SK-N-SH (cell line): ENCODE measurements at places on chromosomes 16 and 17. TPM values are rescaled to one million over a fixed set of nuclear protein-coding genes. Genes with fewer than 3 reads are reported as not detected.
A peak's percentile ranks its signal among the peaks of the same experiment; 100 is the strongest.

DNA sequence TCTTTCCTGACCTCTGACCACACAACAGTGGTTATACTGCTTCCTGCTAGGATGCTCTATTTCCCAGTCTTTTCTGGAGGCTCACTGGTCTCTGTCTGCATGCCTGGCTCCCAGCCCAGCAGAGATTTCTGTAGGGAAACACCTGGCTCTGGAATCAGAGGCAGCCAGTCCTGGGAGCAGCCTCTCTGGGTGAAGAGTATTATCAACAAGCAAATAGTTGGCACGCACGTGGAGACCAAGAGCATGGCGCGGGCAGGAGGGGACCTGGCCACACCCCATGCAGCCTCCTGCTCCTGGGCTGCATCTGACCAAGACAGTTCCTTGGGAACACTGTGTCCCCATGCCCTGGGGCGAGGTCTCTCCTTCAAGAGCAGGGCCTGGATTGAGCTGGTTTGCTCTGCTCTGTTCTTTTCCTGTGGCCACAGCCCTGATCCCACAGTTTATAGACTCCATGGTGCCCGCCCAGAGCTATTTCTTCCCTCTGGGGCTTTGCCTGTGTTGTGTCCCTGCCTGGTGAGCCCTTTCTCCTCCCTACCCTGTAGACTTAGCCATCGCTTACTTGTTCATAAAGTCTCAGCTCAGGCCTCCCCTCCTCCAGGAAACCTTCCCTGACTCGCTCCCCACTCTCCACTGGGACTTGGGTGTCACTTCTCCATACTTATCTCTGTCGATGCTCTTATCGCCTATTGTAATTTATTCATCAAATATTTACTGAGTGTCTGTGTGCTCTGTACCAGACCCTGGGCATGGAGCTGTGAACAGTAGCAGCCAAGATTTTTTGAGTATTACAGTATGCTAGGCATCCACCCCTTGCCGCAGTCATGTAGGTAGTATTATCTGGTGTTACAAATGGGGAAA is 60.6 kb downstream of the SCNN1B start:
- DNase-seq, result no peak

RASD1 gene
- polyA plus RNA-seq, result 0.26 and 0.43 TPM in 2 replicates

CASKIN1 gene
- 1.4 and 1.7 TPM in 2 replicates for polyA plus RNA-seq

DNA sequence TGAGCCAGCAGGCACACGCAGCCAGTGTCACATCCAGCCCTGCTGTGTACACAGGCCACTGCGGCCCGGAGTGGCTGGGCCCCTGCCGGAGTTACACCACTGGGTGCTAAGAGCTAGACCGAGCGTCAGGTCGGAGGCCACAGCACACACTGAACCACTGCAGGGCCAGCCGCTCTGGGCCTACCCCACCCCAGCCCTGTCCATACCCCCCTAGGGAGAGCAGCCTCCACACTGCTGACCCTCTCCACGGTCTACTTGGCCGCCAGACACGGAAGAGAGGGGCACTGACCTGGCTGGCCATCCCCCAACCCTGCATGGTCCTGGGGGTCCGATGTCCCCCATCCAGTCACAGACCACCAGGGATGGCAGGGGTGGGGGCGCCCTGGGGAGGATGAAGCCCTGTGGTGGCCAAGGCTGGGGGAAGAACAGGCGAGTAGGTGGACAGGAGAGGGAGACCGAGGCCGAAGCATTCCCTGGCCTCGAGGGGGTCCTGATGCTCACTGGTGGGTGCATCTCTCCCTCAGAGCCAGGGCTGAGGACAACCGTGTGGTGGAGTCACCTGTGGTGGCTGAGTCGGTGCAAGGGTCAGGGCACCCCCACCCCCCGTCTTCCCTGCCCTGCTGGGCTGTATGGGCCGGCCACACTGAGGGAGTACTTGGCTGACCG is 34.9 kb upstream of the ZC3H18 start:
- no peak for DNase-seq

CPHXL2 gene
- polyA plus RNA-seq, result not detected in 2 replicates

DNA sequence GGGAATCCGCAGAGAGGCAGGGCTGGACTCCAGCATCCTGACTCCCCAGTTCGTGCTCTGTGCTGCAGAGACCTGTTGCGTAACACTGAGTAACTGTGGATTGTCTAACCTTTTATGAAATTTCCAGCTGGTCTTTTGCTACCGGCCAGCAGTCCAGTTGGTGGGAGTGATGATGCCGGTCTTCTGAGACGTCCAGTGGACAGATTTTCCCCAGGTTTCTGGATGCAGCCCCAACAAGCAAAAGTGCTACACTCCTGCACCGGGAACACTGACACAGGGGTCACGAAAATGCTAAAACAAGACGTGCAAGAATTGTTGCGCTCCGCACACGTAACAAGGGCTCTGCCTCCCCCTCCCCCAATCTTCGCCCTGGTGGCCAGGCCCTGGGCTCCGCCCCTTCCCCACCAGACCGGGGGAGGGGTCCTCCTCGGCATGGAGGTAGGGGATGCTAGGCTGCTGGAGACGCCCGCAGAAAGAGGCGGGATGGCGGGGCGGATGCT is 701 bp upstream of the MRC2 start:
- peak; percentile 88 for DNase-seq

GRCh38 chr16:79484237-79484636 is 116.3 kb downstream of the MAF start:
- no peak for DNase-seq

DNA sequence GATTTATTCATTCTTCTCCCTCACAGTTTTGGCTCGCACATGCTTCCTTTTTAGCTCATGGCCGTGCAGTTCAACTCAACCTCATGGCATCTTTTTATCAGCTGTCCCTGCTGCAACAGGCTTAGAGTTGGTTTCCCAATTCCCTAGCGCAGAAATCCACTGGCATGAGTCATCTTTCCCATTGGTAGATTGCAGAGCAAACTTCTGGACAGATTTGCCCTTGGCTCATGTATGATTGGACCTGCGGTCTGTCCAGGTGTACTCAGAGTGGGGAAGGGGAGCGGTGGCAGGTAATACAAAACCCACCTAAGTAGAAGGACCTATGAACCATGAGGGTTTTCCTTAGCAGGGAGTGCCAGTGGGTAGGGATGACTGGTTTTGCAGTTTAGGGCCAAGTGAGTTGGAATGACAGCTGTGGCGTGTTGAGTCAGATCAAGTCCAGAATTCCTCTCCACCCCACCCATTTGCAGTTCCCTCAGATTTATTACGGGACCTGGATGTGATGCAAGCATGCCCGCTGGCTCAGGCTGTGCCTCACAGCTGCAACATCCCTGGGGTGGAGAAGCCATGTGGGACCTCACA is 584.7 kb downstream of the WWOX start:
- DNase-seq, result no peak

GRCh38 chr17:6352801-6353560 is 81.9 kb downstream of the AIPL1 start:
- DNase-seq, result no peak

GRCh38 chr17:83190004-83190385 is 110.6 kb downstream of the METRNL start:
- no peak for DNase-seq

ABCC6 gene
- 0.23 and 0.71 TPM in 2 replicates for polyA plus RNA-seq

- DNase-seq, result no peak
Measured at GRCh38 chr16:66231452-66232160, 134.9 kb upstream of the CDH5 start.
